Kidney (tissue), 22 donors: ENCODE measurements at places on chromosomes 13 and 19. TPM values are rescaled to one million over a fixed set of nuclear protein-coding genes. Genes with fewer than 3 reads are reported as not detected.

FDX2 gene
- total RNA-seq: 20.1 TPM

TDRD12 gene
- 0.38 TPM for total RNA-seq

PLPPR3 gene
- total RNA-seq: not detected

CCDC70 gene
- total RNA-seq: not detected

ZIC2 gene
- 1.4 TPM for total RNA-seq

- DNase-seq: no peak
Observed at GRCh38 chr13:48161530-48162179, 66.8 kb upstream of the MED4 start.

- DNase-seq: no peak
Observed at GRCh38 chr13:101703838-101704237, 251.4 kb downstream of the ITGBL1 start.

GRCh38 chr19:2926341-2927031 is 18.3 kb downstream of the ZNF77 start:
- no peak for DNase-seq

DNA sequence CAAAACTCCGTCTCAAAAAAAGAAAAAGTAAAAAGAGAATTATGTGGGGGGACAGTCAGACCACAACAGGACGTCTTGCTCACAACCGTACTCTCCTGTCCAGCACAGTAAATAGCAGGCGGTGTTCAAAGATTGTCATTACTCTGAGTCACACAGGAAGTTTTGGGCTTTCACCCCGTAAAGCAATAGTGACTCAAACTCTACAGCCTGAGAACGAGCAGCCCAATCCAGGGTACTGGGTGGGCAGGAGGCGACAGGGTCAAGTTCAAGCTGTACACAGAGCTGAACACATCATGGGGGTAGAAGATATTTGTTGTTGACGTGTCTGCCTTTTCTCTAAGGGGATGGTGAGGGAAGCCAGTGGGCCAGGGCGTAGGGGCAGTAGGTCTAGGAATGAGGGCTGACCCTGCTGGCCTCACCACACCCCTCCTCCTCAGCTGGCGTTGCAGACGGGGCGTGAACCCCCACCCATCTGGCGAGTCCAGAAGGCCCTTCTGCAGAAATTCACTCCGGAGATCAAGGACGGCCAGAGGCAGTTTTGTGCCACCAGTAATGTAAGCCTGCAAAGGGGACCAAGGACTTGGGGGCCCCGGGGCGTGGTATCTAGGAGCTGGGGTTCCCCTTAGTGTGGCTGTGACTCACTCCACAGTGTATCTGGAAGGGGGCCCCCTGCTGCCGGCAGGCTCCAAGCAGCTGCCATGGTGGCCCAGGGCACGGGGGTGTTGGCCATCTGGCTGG is 23.3 kb downstream of the PRR12 start:
- DNase-seq: no peak
